ENCODE measurements at places on chromosomes 1 and 21. TPM values are rescaled to one million over a fixed set of nuclear protein-coding genes. Genes with fewer than 3 reads are reported as not detected.

DDI2 gene
- 35.9 TPM for total RNA-seq

ST6GALNAC3 gene
- 4.7 TPM for total RNA-seq

USH2A gene
- total RNA-seq = not detected

FCRL4 gene
- not detected for total RNA-seq
